ENCODE measurements at places on chromosomes 11 and 22. TPM values are rescaled to one million over a fixed set of nuclear protein-coding genes. Genes with fewer than 3 reads are reported as not detected.
A peak's percentile ranks its signal among the peaks of the same experiment; 100 is the strongest.

DNA sequence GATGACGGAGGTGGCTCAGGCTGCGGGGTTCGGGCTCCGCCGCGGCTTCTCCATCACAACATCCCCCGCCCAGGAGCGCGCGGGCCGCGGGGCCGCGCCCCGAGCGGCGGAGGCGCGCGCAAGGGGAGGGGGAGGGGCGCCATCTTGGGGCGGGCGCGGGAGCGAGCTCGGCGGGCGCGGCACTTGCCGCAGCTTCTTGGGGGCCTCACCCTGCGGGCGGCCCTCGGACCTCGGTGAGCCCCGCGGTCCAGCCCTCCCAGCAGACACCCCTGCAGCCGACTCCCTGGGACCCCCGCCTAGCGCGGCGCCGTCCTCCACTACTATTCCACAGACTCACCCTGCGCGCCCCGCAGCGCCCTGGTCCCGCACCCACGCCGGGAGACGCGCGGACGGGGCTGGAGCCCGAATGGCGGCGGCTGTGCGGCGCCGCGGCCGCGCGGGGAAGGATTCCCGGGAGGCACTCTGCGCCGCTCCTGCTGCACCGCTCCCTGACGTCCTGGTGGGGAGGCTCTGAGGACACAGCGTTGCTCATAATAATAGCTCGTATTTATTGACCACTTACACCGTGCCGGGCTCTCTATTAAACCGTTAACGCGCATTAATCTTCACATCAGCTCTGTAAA is at the start of gene APBB1:
Gene APBB1, minus strand, starts transcription at position 86 of the 623 bp plus-strand sequence. CDS start 7,747 bp downstream, outside the sequence.
- DNase-seq = no peak

DNA sequence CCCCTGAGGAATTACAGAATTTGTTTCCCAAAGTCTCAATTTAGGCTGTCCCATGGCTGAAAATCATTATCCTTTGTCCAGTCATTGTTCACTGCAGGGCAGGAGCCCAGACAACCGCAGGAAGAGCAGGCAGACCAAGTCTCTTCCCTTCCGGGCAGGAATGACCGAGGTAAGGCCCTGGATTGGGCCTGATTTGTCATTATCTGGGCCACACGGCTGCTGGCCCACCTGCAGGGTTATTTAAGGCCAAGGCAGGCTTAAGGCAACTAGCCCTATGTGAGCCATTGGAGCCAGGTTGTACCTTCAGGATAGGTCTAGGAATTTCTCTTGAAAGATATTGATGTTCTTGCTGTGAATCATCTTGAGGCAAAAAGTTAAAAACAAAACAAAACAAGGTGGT is 9.7 kb upstream of the IL10RA start:
- DNase-seq = no peak

The FAT3 gene
- total RNA-seq = not detected

DNA sequence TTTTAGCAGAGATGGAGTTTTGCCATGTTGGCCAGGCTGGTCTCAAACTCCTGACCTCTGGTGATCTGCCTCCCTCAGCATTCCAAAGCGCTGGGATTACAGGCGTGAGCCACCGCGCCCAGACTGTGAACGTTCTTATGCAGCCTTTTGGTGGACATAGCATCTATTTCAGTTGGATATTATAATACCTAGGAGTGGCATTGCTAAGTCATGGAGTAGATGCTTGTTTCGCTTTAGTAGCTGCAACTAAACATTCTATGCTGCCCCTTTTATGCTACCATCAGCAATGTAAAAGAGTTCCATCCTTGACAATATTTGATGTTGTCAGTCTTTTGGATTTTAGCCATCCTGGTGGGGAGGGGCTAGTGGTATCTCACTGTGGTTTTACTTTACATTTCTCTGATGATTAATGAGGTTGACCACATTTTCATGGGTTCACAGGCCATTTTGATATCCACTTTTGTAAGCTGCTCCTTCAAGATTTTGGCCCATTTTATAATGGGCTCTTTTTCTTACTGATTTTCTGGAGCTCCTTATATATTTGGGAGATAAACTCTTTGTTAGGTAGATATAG is 16.5 kb upstream of the APOBEC3A start:
- no peak for DNase-seq

DNA sequence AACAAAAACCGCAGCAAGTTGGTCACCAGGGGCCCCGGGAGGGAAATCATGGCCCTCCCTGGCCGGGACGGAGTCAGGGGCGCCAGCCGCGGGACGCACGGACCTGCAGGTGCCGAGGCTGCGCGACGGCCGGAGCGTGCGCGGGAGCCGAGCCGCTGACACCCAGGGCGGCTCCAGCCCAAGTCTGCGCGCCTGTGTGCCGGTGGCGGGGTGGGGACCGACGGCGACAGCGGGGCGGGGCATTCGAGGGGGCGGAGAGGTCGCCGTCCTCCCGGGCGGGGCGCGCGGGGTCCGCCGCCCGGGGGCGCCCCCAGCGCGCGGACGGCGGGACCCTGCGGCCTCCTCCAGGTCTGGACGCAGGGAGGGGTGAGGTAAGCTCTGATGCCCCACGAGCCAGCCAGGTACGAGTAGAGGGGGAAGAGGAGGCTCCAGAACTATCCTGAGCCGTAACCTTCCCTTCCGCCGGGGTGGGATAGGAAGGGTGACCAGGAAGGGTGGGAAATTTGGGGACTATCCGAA is at the start of gene ESAM:
Gene ESAM, minus strand, starts transcription at position 186 of the 519 bp plus-strand sequence. Its CDS starts 136 bp downstream, at position 50.
- peak; percentile 62 for DNase-seq

The ASPHD2 gene
- 0.20 TPM for total RNA-seq

The RTN4R gene
- total RNA-seq = 41.7 TPM

DNA sequence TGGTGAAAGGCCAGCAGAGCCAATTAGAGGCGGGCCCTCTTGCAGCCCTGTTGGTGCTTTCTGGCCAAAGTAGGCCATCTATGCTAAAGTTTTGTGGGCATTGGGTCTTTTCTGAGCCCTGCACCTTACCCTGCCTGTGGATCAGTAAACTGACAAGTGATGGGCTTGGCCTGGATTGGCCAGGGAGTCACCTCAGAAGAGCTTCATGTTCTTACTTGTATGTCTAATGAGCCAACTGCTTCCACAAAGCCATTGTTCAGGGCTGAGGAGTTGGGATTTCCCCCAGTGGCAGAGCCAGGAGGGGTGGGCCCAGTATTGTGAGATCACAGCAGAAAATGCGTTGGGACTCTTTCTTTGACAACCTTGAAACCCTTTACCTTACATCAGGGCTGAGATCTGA is 90.4 kb downstream of the CWC15 start:
- DNase-seq = no peak

DNA sequence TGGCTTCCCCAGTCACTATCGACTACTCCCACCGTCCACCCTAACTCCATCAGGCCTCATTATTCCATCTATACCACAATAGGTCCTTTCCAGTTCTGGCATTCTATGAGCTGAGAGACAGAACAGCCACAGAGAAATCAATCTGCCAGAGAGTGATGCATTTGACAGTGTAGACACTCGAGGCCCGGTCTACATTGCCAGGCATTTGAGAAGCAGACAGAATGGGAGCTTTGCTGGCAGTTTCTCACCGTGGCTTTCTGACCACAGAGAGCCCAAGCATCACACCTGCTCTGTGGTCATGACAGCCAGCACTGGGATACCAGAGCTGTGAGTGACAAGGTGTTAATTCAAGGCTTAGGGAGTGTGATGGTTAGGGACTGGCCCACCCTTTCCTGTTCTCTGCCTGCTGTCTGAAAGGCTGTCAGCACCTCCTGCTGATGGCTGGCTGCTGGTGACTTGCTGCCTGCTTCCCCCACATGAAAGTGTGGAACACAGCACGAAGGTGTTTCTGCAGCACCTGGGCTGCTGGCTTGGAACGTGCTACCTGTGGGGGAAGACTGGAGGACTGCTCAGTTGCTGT is 137.8 kb downstream of the KIRREL3 start:
- DNase-seq = peak; percentile 48

GRCh38 chr11:17850336-17850735 is 115.8 kb downstream of the KCNC1 start:
- no peak for DNase-seq

DNA sequence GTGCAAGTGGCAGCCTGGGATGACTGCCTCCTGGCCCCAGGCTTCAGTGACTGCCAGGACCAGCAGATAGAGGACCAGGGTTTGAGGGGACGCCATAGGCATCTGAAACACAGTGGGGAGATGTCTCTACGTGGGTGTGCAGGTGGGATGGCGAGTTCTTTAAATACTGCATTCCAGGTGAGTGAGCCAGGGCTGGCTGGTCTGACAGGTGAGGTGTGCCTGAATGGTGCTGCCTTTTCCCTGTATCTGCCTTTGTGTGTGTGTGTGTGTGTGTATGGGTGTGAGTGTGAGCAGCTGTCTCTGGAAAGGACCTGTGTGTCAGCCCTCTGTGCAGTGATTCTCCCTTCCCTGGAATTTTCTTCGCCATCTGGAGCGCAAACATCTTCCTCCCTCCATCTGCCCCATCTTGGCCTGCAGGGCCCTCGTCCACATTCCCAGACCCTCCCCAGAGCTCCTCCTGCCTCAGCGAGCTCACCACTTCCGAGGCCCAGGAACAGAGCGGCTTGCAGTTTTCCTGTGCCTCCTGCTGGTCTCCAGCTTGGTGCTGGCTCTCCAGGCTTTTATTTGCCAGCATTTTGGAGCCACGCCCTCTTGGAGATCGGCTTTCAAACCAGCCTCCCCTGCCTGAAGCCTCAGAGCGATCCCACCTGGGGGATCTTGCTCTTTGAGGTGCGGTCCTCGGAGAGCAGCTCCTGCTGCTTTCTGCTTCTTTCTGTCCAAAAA is at the start of gene GPHA2:
Gene GPHA2, minus strand, starts transcription at position 535 of the 723 bp plus-strand sequence. Its CDS starts 433 bp downstream, at position 102.
- no peak for DNase-seq

GRCh38 chr11:97614606-97615005 is 1224.8 kb downstream of the JRKL start:
- no peak for DNase-seq

DNA sequence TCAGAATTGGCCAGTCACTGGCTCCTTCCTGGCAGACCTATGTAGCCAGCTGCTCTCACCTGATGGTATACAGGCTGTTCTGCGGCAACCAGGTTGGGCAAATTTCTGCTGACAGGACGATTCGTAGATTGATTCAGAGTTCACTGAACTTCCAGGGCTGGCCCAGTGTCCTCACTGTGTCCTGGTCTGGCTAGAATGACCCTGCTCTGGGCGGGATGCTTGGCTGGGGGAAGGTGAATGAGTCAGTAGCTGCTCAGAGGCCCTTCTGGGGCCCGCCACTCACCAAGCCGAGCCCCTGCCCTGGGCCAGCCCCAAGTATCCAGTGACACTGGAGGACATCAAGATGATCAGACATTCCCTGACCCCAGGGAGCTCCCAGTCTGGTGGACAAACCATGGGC is 62.9 kb upstream of the WNT11 start:
- DNase-seq = no peak

DNA sequence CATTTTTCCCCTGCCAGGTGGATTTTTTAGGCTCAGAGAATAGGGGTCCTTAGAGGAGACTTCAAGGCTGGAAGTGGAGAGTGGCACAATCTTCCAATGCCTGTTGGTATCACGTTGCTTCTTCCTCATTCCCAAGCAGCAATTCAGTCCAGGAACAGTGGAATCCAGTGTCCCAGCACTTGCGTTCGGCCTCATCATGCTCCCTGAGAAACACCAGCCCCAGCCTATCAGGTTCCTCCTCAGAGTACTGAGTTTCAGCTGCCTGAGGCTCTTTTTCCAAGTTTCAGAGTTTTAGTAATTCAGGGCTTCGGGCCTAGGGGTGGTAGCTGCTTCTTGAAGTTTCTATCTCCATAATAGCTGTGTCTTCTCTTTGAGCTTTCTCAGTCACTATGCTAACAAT is 31.9 kb upstream of the NRGN start:
- no peak for DNase-seq

The CHADL gene
- 0.76 TPM for total RNA-seq

- DNase-seq = no peak
Observed at GRCh38 chr11:57791321-57792059, 29.9 kb downstream of the CTNND1 start.

The FXYD2 gene
- total RNA-seq = 2.4 TPM

DNA sequence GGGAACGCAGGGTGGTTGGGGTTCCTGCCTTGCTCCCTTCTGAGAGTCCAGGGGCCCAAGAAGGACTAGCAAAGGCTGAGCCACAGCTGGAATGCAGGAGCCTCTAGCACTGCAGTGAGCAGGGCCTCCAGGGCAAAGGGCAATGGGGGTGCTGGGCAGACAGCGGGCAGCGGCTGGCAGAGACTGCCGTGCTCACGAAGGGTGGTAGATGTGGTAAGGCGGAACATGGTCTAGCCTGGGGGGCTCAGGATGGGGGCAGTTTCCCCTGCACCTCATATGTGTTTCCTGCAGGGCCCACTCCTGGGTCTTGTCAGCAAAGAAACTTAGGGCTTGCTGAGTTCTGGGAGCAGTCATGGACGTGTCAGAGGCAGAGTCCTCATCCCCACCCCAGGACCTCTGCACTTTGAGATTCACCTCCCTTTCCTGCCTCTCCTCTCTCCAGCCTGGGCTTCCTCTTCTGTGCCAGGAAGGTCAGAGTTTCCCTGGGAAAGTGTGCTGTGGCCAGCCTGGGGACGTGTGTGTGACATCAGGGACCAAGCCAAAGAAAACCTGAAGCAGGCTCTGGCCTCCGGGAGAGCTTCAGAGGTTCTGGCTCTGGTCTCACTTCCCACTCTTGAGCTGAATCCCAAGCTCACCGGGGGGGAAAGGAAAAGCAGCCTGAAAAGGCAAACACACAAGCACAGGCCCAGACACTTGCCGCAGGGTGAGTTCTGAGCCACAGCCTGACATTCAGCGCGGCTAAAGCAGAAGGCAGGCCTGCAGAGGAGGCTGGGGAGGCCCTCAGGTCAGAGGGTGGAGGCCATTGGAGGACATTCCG is 4.4 kb downstream of the MOGAT2 start:
- peak; percentile 75 for DNase-seq

The SYT8 gene
- total RNA-seq = 63.4 TPM

GRCh38 chr22:46815559-46815895 is 53.1 kb downstream of the TBC1D22A start:
- no peak for DNase-seq

DNA sequence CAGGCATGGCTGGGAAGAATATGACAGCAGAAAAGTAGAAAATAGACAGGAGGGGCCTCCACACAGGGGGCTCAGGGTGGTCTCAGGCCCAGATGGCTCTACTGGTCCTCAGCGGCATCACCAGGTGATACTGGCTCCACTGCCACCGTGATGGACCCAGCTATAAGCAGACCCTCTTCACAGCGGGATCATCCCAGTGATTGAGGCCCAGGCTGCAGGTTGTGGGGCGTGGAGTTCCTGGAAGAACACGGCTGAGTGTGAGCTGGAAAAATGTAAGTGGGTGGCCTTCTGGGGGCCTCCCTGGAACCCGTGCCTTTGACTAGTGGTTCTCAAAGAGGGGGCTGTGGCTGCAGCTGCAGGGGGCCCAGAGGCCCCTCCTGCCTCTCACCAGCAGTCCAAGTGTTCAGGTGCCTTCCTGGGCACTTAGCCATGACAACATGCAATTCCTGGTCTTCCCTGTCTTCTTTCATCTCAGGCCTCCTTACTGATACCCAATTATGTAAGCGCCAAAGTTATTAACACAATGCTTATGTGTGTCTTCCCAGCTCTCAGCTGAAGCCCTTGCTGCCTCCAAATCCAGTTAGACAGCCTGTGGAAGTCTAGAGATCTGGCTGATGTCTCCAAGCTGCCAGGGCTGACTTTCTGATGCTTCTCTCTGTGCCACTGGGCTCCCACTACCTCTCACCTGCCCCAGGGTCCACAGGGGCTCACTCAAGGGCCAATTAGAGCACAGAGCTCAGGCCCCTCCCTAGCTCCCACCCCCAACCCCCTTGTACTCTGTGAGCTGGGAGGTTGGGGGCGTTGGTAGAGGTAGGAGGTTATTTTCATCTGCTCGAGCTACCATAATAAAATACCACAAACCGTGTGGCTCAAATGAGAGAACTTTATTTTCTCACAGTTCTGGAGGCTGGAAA is 110.1 kb upstream of the LMO1 start:
- DNase-seq = no peak

- no peak for DNase-seq
Observed at GRCh38 chr22:39589875-39590274, 19.3 kb downstream of the CACNA1I start.

The MUC6 gene
- total RNA-seq = 0.08 TPM

Measured in HT-29 (cell line).